ENCODE measurements at places on chromosomes 1 and 21.

DNA sequence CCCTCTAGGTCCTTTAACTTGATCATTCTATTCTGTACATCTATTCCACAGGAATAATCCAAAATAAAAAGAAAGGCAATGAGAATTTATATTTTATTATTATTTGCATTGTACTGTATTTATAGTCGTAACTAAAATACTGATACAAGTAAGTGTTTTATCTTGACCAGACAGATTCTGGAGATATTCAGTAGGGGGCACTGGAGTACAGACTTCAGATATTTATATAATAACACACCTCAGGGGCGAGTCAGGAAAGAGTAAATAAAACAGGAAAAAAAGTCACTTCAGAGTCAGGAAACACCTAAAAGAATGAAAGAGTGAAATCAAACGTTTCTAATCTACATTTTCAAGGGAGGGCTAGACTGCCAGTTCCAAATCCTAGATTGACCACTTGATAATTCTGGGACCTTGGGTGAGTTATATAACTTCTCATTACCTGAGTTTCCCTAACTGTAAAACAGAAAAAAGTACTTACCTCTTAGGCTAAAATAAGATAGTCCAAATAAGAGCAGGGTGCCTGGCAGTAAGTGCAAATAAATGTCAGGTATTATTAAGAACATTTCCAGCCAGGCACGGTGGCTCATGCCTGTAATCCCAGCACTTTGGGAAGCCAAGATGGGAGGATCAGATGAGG lies 31.1 kb upstream of the MTF1 start:
- DNase-seq, result peak; percentile 65

DNA sequence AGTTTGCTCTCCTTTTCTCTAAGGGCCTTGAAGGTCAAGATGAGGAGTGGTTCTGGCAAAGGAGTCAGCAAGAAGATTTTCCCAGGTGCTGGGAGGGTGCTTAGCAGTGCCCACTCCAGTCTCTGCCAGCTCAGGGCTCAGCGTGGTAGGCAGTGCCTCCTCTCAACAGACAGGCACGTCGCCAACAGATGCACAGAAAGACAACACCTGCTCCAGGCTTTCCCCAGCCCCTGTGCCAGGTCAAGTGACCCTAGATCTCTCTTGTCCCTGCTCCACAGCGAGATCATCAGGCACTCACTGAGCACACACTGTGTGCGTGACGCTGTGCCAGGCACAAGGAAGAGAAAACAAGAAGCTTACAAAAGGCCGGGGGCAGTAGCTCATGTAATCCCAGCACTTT lies 86.0 kb downstream of the CASZ1 start:
- no peak for DNase-seq

DNA sequence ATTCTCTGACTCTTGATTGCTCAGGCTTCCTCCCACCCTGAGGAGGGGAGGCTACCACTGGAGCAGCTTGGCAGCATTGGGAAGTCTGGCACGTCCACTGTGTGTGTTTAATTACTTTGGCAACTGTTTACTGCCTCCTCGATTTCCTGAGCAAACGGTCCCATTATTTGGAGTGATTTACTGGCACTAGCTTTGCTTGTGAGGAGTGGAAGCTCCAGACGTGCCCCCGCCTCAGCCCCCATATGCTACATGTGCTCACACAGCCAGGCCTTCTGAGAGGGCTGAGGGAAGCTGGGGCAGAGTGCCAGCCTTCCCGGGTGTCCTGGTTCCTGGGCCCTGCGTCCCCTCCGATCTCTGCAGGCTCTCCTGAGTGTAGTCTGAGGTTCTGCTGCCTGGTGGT lies 306.2 kb downstream of the PTPRU start:
- no peak for DNase-seq

GRCh38 chr1:80248886-80249285 lies 1242.4 kb upstream of the ADGRL4 start:
- DNase-seq, result peak; percentile 16

DNA sequence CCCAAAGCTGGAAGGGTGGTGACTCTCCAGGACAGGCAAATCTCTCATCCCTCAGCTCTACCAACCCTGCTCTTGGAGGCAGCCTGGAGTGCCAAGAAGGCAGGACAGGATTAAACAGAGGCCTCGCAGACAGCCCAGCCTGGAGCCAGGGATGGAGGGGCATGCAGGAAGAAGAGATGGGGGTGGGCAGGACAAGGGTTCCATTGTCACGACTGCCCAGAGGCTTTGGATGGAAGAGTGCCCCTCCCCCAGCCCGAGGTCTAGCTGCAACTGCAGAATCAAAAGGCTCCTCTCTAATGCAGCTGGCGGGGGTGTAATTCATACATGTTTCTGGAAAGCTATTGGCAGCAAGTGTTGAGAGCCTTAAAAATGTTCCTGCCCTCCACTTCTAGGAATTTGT lies 8.8 kb downstream of the RAB7B start:
- DNase-seq, result no peak

DNA sequence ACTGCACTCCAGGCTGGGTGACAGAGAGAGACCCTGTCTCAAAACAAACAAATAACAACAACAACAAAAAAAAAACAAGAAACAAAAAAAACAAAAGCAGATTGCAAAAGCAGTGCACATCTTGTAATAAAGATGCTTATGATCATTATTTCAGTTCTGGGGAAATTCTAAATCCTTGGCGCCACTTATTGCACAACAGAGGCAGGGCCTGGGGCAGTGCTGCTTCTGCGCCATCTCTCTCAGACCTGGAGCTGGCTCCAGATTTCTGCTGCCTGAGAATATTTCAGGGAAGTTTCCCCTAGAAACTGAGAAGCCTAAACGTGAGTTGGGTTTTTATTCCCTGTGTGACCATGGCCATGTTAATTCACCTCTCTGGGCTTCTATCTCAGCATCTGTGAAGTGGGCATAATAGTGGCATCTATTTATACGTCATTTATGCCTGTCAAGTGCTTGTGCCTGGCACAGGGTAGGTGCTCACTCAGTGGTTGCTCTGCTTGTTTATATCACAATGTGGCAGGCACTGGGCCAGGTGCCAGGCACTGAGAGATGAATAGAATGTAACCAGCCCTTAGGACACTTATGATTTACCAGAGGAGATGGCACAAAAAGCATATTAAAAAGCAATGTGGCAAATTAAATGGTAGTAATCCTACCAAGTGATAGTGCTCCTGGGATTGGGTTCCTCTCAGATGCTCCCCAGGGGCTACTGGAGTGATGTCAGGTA lies 67.9 kb downstream of the MDM4 start:
- no peak for DNase-seq

GRCh38 chr21:42037516-42037915 lies 27.4 kb upstream of the ZBTB21 start:
- DNase-seq, result no peak

GRCh38 chr1:212232090-212232489 lies 53.1 kb upstream of the PPP2R5A start:
- DNase-seq, result no peak

- no peak for DNase-seq
Measured at GRCh38 chr1:186849826-186850225, 21.1 kb downstream of the PLA2G4A start.

DNA sequence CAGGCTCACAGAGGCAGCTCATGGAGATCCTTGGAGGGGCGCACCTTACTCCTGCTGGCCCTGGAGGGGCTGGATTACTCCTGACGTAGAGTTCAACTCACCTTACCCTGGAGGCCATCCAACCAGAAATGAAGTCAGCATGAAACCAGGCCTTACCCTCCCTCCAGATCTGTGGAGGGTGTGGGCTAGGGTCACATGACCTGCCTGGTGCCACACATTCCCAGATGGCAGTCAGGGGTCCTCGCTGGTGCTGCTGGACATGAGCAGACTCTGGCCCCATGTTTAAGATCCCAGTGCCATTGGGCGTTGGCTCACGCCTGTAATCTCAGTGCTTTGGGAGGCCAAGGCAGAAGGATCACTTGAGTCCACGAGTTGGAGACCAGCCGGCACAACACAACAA lies 4.5 kb downstream of the C21orf58 start:
- DNase-seq, result no peak

- no peak for DNase-seq
Measured at GRCh38 chr1:197471248-197471985, 203.4 kb downstream of the CRB1 start.

GRCh38 chr1:154837672-154838171 lies 32.4 kb downstream of the KCNN3 start:
- no peak for DNase-seq

- DNase-seq, result no peak
Measured at GRCh38 chr1:29342983-29343382, 106.7 kb downstream of the PTPRU start.

GRCh38 chr1:184624051-184624450 lies 130.6 kb downstream of the EDEM3 start:
- no peak for DNase-seq

DNA sequence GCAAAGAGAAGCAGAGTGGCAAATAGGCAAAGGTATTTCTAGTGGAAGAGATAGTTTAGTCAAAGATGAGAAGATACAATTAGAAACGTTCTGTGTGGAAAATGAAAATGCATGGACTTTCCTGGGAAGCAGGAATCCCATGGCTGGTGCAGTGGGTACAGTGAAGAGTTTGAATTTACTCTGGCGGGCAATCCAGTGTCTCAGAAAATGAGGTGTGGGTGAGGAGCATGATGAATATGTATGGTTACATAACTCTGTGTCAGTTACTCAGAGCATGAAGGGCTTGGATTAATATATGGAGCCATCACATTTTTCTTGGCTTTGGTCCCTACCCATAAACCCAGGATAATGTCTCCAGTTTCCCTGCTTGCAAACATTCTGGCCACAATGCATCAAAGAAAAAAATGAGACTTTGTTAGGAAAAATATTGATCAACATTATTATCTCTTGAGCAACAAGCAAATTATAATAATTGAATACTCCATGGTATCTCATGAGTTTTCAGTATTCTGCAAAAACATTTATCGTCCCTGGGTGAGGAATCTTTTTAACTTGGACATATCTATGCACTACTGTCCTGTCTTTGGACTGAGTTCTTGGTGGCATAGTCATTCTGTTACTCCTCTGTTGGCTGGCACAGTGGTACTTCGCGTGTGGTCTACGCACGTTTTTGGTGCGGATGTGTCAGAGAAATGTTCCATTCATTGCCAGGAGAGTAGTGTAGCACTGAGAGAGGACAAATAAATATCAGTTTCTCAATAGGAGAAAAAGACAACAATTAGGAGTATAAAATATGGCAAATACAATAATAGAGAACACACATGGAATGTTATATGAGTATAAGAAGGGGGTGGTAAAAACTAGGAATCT lies 173.7 kb upstream of the C1orf105 start:
- DNase-seq, result no peak

GRCh38 chr1:165678509-165678908 lies 19.9 kb downstream of the ALDH9A1 start:
- DNase-seq, result no peak

GRCh38 chr1:149927563-149928400 lies at the start of gene SF3B4:
SF3B4 (minus strand) TSS chr1:149927803; CDS start chr1:149927759, 44 bp downstream.
- peak; percentile 95 for DNase-seq

GRCh38 chr1:88680471-88680870 lies 3.6 kb upstream of the PKN2 start:
- DNase-seq, result no peak

- DNase-seq, result no peak
Measured at GRCh38 chr1:229169399-229169798, 101.5 kb upstream of the RAB4A start.

DNA sequence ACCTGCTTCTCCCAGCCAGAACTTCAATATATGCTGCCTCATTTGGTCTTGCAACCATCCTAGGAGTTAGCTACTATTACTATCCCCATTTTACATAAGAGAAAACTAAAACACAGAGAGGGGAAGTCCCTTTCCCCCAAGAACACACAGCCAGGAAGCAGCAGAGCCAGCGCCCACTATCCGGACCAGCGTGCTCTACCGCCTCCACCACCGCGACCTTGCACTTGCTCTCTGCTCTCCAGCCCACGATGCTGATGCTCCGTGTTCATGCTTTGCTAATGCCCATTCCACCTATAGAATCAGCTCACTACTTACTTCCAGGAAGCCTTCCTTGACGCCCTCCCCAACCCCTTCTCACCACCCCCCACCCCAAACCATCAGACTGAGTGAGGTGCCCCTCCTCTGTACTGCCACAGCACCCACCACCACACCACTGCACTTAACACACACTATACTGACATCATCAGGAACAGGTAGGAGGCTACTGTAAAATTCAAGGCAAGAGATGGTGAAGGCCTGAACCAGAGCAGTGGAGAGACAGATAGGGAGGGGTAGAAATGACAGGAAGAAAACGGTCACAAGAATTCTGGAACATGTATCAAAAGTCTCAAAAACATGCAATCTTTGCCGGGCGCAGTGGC lies 9.4 kb downstream of the TMEM53 start:
- no peak for DNase-seq

DNA sequence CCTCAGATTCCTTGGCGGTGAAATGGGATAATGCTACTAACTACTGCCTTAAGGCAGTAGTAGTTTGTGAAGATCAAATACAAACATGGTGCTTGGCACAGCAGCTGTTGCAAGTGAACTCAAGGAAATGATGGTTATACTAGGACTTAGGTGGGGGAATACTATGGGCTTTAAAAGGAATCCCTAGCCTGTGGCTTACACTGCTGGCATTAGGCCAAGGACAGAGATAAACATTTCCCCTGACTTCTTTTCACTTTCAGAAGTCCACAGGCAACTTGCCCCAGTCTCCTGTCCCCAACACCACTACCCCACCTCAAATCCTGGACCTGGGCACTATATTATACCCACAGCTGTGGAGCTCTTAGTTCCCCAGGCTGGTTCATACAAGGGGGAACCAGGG lies 13.1 kb upstream of the VAMP4 start:
- DNase-seq, result no peak

GRCh38 chr1:200588698-200589097 lies 31.9 kb downstream of the KIF14 start:
- no peak for DNase-seq

DNA sequence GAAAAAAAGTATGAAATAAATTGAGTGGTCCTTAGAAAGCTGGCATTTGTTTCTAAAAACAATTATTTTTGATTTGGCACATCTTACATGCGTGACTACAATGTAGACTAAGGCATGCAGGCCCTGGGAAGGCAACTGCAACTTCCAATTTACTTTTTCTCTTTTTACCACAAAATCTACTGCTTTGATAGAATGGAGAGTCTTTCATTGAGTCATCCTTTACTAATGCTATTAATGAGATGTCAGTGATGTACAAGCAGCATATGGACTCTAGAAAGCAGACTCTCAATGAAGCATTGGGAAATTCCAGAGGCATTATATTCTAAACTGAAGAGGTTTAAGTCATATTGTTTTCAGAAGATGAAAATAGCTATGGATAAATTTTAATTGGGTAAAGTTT lies 29.6 kb upstream of the PRRX1 start:
- DNase-seq, result no peak

- DNase-seq, result no peak
Measured at GRCh38 chr21:28240586-28240985, 752.1 kb downstream of the LTN1 start.
